ENCODE measurements at places on chromosomes 16 and 17. TPM values are rescaled to one million over a fixed set of nuclear protein-coding genes. Genes with fewer than 3 reads are reported as not detected.

GRCh38 chr16:3135126-3135715, 392 bp downstream of the ZNF213 start:
- H3K36me3 ChIP-seq = peaks cover 3% of the 10 kb centered on the region
- H3K4me3 ChIP-seq = peak overlapping the region; percentile 100
- H3K27me3 ChIP-seq = no peaks in the 10 kb centered on the region
- H3K4me1 ChIP-seq = peaks cover 13% of the 10 kb centered on the region
- no peak for DNase-seq

DNA sequence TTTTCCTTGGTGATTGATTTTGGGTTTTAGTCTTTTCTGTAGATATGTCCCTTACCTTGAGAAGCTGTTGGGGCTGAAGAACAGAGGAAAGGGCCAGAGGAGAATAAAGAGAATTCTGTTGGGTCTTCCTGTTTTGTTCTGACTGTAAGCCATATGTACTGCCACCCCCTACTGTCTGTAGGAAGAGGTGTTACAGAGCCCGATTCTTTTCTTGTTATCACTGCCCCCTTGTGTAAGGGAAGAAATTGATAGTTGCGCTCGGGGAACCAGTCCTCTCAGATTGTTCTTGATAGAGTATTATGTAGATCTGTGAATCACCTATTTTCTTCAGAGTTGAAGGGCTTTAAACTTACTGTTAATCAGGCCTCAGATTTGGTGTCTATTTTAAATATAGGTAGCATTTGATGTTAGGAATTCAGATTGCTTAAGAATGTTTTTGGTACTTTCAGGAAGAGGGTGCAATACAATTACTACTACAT, 2.4 kb downstream of the TANC2 start:
- peak overlapping the region; percentile 48 for H3K4me3 ChIP-seq
- H3K4me1 ChIP-seq = peaks cover 13% of the 10 kb centered on the region
- H3K27me3 ChIP-seq = peaks cover 35% of the 10 kb centered on the region

DNA sequence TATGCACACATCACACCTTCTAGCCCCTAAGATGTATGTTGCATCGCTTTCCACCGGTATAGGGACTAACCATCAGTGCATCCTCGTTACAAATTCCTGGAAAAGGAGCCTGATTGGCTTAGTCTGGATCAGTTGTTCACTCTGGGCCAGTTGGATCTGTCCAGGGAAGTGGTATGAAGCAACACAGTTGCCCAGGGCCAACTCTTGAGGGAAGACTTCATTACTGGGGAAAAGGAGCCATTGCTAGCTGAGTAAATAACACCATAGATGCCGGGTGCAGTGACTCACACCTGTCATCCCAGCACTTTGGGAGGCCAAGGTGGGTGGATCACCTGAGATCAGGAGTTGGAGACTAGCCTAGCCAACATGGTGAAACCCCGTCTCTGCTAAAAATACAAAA, 275.2 kb upstream of the RBFOX1 start:
- peaks cover 24% of the 10 kb centered on the region for H3K27me3 ChIP-seq
- no peaks in the 10 kb centered on the region for H3K36me3 ChIP-seq
- H3K4me1 ChIP-seq = peaks cover 11% of the 10 kb centered on the region
- no peak overlapping the region for H3K4me3 ChIP-seq
- DNase-seq = no peak

GRCh38 chr17:45641541-45641940, 142.6 kb upstream of the CRHR1 start:
- peaks cover 2% of the 10 kb centered on the region for H3K4me1 ChIP-seq
- DNase-seq = no peak
- no peak overlapping the region for H3K4me3 ChIP-seq
- peaks cover 8% of the 10 kb centered on the region for H3K36me3 ChIP-seq

DNA sequence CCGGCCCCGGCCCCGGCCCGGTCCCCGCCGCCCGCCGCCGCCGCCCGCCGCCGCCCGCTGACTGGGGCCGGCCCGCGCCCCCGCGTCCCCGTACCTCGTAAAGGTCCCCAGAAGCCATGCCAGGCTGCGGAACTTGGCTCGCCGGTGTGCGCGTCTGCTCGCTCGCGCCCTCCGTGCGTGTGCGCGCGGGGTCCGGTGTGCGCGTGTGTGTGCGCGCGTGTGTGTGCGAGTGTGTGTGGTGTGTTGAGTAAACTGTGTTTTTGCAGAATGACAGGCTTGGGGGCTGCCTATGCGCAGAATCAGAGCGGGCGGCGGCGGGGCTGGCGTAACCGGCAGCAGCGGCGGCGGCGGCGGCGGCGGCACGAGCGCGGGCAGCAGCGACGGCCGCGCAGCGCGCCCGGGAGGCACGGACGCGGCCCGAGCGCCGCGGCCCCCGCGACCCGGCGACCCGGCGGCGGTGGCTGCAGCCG, 307 bp downstream of the CDYL2 start:
- peak overlapping the region; percentile 91 for H3K27ac ChIP-seq
- H3K27me3 ChIP-seq = peaks cover 32% of the 10 kb centered on the region
- H3K36me3 ChIP-seq = peaks cover 2% of the 10 kb centered on the region
- DNase-seq = peak; percentile 46
- peak overlapping the region; percentile 95 for H3K4me3 ChIP-seq

DNA sequence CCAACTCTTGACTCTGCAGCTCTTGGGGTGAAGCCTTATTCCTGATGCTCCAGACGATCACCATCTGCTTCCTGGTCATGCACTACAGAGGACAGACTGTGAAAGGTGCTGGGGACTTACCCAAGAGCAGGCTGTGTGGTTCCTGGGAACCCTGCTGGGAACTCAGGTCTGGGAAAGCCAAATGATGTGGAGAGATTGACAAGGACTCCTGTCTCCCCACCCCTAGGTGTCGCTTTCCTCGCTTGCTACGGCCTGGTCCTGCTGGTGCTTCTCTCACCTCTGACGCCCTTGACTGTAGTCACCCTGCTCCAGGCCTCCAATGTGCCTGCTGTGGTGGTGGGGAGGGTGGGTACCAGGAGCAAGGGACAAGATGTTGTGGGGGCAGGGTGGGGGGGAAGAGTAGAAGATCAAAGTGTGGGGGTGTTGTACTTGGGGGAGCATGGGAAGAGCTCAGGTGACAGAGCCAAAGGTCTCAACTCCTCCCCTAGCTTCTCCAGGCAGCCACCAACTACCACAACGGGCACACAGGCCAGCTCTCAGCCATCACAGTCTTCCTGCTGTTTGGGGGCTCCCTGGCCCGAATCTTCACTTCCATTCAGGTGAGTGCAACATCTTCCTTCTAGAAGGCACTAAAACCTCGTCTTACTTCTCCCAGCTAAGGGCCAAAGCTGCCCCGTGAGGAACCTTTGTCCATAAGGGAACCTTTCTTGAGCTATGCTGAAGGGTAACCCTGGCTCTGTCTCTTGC, 3.0 kb downstream of the SOX15 start:
- no peak overlapping the region for H3K4me3 ChIP-seq
- H3K4me1 ChIP-seq = peaks cover 18% of the 10 kb centered on the region
- H3K27me3 ChIP-seq = no peaks in the 10 kb centered on the region
- H3K36me3 ChIP-seq = peaks cover 22% of the 10 kb centered on the region
- H3K27ac ChIP-seq = no peak overlapping the region

DNA sequence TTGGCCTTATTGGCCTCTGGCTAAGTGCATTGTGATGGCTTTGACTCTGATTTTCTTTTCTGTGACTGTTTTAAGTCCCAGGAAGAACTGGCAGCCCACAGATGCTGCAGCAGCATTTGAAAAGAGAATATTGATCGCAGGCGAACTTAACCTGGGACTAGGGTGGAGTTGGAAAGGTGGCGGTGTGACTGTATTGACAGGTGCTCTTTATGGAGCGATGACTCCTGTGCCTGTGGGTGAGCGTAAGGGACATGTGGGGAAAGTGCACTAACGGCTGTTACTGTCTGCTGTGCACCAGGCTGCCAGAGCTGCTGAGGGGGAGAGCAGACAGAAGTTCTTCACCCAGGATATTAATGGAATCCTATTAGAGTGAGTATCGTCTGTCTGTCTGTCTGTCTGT, 21.3 kb downstream of the UBN1 start:
- peak overlapping the region; percentile 47 for H3K27ac ChIP-seq
- no peaks in the 10 kb centered on the region for H3K27me3 ChIP-seq
- DNase-seq = no peak
- peaks cover 23% of the 10 kb centered on the region for H3K4me1 ChIP-seq
- no peak overlapping the region for H3K4me3 ChIP-seq

DNA sequence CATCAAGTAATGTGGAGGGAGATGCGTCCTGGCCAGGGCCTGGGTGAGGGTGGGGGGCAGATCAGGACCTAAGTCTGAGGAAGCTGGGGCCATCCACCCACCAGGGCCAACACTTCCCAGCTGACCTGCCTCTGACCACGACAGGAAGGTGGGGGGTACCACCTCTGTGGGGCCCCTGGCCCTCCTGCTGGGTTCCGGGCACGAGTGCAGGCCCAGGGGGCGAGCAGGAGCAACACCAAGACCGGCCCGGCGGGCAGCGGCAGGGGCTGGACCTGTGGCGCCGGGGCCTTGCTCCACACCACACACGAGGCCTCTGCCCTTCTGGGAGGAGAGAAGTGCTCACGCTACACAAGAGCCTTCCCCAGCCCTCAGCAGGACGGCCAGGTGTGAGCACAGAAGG, 13.3 kb downstream of the PDIA2 start:
- no peak overlapping the region for H3K27ac ChIP-seq
- peaks cover 6% of the 10 kb centered on the region for H3K36me3 ChIP-seq
- no peak overlapping the region for H3K4me3 ChIP-seq
- no peaks in the 10 kb centered on the region for H3K27me3 ChIP-seq

DNA sequence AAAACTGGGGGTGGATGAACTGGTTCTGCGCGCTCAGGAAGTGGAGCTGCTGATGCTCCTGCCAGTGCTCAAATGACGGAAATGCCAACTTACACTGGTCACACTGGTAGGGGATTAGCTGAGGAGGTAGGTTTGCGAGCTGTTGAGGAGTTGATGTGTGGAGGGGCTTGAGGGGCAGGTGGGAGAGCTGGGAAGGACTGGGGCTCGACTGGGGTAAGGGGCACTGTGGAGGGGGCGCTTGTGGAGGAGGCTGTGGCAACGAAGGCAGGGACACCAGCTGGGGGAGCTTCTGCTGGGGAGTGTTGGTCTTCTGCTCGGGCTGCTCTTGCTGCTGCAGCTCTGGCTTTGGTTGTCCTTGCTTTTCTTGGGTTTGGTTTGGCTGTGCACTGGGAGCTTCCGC, 252.9 kb downstream of the ZFHX3 start:
- no peaks in the 10 kb centered on the region for H3K27me3 ChIP-seq
- DNase-seq = no peak
- peaks cover 63% of the 10 kb centered on the region for H3K36me3 ChIP-seq
- H3K4me1 ChIP-seq = peaks cover 8% of the 10 kb centered on the region
- H3K27ac ChIP-seq = no peak overlapping the region

GRCh38 chr16:79597277-79598062, 3.1 kb downstream of the MAF start:
- peaks cover 49% of the 10 kb centered on the region for H3K4me1 ChIP-seq
- H3K36me3 ChIP-seq = peaks cover 3% of the 10 kb centered on the region

GRCh38 chr16:49986351-49987124, 38.5 kb upstream of the CNEP1R1 start:
- no peaks in the 10 kb centered on the region for H3K36me3 ChIP-seq
- H3K4me3 ChIP-seq = no peak overlapping the region
- H3K27me3 ChIP-seq = no peaks in the 10 kb centered on the region
- H3K4me1 ChIP-seq = no peaks in the 10 kb centered on the region
- H3K27ac ChIP-seq = no peak overlapping the region

DNA sequence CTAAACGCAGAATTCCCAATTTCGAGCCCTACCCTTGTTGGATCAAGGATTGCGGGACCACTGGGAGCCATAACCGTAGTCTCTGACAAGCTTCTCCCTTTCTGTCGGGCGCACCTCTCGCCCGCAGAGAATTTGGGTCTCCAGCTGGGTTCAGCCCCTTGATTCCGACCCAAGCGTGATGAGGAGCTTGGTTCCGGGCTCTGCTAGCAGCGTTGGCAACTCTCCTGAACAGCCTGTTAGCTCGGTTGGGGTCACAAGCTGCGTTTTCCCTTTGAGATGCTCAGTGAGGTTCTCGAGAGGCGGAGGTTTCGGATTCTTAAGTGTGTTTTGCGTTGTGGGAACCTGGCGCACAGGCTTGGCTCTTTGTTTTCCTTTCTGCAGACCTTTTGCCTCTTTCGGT, 655 bp downstream of the ATXN1L start:
- H3K4me3 ChIP-seq = peak overlapping the region; percentile 92
- peaks cover 12% of the 10 kb centered on the region for H3K36me3 ChIP-seq
- H3K27ac ChIP-seq = peak overlapping the region; percentile 93
- no peaks in the 10 kb centered on the region for H3K27me3 ChIP-seq
- DNase-seq = no peak
- H3K4me1 ChIP-seq = peaks cover 13% of the 10 kb centered on the region

- no peak overlapping the region for H3K4me3 ChIP-seq
- H3K27ac ChIP-seq = peak overlapping the region; percentile 78
- peaks cover 2% of the 10 kb centered on the region for H3K36me3 ChIP-seq
- no peak for DNase-seq
- H3K4me1 ChIP-seq = peaks cover 22% of the 10 kb centered on the region
Measured at GRCh38 chr17:77421630-77421972, 280.8 kb downstream of the SEC14L1 start.

DNA sequence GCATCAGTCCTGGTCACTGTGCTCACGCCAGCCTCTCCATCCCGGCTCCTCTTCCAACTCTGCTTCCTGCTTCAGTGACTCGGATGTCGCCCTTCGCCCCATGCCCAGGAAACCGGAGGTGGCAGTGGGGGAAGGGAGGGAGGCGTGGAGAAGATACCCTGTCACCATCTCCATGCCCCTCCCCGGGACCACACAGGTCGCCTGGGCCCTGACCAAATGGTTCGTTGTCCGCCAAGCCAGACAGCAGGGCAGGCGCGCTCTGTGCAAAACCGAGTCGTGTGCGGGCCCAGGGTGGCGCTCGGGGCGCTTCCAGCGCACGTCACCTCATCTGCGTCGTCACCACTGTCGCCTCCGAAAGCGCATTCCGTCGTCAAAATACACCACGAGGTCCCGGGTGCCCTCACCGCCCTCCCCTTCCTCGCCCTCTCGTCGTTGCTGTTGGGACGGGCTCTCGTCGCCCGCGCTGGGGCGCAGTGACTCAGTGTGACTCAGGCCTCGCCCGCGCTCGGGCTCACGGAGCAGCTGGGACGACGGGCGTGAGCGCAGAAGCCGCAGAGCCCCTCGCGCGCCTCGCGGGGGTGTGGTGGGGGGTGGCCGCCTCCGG, 39.2 kb downstream of the ZNF778 start:
- no peak overlapping the region for H3K4me3 ChIP-seq
- H3K27ac ChIP-seq = no peak overlapping the region
- peaks cover 27% of the 10 kb centered on the region for H3K27me3 ChIP-seq
- H3K4me1 ChIP-seq = no peaks in the 10 kb centered on the region
- H3K36me3 ChIP-seq = peaks cover 4% of the 10 kb centered on the region

GRCh38 chr16:57165938-57166337, 19.9 kb downstream of the PSME3IP1 start:
- H3K4me3 ChIP-seq = no peak overlapping the region
- no peak overlapping the region for H3K27ac ChIP-seq
- no peak for DNase-seq
- peaks cover 24% of the 10 kb centered on the region for H3K36me3 ChIP-seq
- H3K27me3 ChIP-seq = no peaks in the 10 kb centered on the region

- no peaks in the 10 kb centered on the region for H3K36me3 ChIP-seq
- H3K4me3 ChIP-seq = no peak overlapping the region
- no peaks in the 10 kb centered on the region for H3K4me1 ChIP-seq
- H3K27me3 ChIP-seq = peaks cover 17% of the 10 kb centered on the region
Measured at GRCh38 chr17:52149626-52150025, 8.9 kb downstream of the CA10 start.

GRCh38 chr17:13365331-13365730, 236.4 kb downstream of the HS3ST3A1 start:
- H3K27me3 ChIP-seq = no peaks in the 10 kb centered on the region
- no peak for DNase-seq
- no peaks in the 10 kb centered on the region for H3K4me1 ChIP-seq
- no peak overlapping the region for H3K27ac ChIP-seq

Gene CRHR1
- total RNA-seq = not detected

Gene ZNF785
- 50.0 TPM for total RNA-seq

Gene CCL16
- not detected for total RNA-seq

Gene RPS6KB1
- 48.9 TPM for total RNA-seq

Gene ARL5C
- not detected for total RNA-seq

Gene KLHL36
- total RNA-seq = 43.2 TPM

Gene HCRT
- not detected for total RNA-seq

Gene SEC14L5
- total RNA-seq = 1.8 TPM

Gene PRSS27
- total RNA-seq = 6.3 TPM

Gene SDR42E2
- not detected for total RNA-seq

Gene KRTAP17-1
- total RNA-seq = not detected

Gene CTRB2
- not detected for total RNA-seq

All from progenitor cell of endocrine pancreas (in vitro differentiated cells).